AG09309 (cell line): ENCODE measurements at places on chromosomes 1 and 21.

GRCh38 chr1:40045766-40046165, 5.2 kb downstream of the CAP1 start:
- no peak for DNase-seq

- no peak for DNase-seq
These were observed 22.6 kb downstream of the TNNT2 start for GRCh38 chr1:201354901-201355295.

- DNase-seq = no peak
These were observed 148.5 kb downstream of the GDAP2 start for GRCh38 chr1:117780687-117781475.

DNA sequence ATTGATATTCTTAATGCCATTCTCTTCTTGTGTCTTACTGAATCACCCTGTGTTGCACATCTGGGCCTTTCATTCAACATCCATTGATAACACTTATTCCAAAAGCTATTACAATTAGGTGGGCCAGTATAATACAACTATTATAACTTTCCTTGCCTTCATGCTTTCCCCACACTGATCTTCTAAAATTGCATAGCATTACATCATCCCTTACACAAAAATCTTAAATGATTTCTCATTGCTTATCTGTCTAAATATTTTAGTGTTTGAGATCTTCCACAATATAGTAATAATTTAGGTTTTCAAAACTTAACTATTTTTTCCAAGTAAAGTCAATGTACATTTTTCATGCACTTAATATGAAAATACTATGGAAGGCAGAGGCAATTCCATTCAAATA, 1634.1 kb downstream of the PLA2G4A start:
- no peak for DNase-seq

- no peak for DNase-seq
These were observed 105.5 kb downstream of the TNNI3K start for GRCh38 chr1:74340656-74341055.

DNA sequence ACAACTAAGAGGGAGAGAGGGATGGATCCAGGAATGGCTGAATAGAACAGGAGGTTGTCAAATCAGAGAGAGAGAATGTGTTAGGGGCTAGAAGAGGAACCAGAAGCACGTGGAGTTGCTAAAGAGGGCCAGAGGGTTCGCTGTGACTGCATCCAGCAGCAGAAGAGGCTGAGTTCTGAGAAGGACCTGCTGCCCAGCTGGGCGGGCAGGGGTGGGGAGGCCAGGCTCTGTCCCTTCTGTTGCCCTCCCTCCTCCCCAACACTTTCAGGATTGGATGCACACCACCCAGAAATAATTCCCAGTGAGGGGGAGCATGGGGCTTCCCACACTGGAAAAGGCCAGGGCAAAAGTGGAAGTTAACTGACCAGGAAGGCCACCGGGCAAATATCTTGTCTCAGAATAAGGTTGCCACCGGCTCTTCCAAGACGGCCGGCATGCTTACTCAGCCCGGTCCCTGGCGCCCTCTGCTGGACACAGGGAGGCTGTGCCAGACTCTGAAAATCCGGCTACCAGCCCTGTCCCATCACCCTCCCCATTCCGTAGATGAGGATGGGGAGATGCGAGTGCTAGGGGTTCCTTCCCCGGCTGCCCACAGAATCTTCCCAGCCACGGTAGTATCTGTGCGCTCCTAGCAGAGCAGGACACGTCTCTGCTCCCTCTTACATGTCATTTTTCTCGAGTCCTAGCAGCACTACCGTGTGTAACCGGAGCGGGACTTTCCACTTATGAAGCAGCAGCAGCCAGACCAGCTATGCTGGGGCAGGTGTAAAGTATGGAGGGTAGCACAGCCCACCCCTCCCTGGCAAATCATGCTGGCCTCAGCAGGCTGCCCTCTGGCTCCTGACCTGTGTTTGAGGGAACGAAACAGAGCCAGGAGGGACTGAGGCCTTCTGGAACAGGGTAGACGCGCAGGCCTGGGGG, 46.8 kb upstream of the A3GALT2 start:
- no peak for DNase-seq

GRCh38 chr1:23371987-23372880, 2.6 kb upstream of the ZNF436 start:
- DNase-seq = no peak

DNA sequence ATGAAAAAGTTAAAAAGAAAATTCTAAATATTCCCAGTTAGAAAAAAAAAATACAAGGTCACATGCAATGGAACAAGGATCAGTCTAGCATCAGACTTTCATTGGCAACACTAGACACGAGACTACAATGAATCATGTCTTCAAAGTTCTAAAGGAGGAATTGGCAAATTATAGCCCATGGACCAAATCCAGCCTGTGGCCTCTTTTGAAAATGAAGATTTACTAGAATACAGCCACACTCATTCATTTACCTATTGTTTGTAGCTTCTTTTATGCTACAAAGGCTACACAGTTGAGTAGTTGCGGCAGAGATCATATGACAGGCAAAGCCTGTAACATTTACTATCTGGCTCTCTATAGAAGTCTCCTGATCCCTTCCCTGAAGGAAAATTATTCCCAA, 71.4 kb downstream of the MRPL39 start:
- DNase-seq = no peak

- no peak for DNase-seq
These were observed 79.5 kb downstream of the BEND5 start for GRCh38 chr1:48697066-48697707.

DNA sequence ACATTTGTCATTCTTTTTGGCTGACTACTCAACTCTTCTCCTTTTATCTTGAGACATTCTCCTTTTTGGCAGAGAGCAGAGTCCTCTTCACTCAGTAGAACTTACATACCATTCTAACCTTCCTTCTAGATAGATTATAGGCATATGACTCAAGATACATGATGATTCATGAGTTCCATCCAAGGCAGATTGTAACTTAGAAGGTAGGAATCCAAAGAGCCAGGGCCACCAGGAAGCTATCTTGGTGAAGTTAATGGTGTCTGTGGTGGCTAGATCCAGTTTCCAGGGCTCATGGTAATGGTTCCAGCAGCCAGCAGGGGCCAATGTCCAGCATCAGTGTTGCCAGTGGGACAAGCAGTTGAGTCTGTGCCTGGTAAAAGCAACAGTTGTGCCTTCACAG, 76.1 kb upstream of the KIAA0040 start:
- no peak for DNase-seq

GRCh38 chr1:231190456-231190855, 28.6 kb downstream of the TRIM67 start:
- DNase-seq = no peak

GRCh38 chr1:175797576-175797975, 54.2 kb upstream of the TNR start:
- no peak for DNase-seq

DNA sequence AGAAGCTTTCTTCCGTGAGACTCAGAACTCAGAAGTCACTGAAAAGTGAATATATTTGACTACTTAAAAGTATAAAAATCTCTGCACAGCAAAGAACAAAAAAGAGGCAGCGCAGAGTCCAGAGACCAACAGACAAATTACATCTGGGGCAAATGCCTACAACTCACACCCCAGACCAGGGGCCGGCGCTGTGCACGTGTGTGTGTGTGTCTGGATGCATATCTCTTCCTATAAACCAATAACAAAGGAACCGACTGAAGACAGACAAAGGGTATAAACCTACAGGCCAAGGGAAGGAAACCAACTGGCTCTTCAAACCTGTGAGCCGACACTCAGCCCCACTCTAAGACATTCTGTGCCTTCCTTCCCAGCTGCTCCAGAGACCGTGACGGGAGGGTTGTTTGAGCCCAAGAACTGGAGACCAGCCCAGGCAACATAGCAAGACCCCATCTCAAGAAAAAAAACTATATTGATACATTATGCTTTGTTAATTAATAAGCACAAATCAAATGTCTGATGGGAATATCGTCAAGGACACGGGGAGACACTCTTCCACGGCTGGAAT, 18.8 kb downstream of the WNT9A start:
- no peak for DNase-seq
